ENCODE measurements at places on chromosomes 4 and X.

- no peaks in the 10 kb centered on the region for H3K4me1 ChIP-seq
- no peaks in the 10 kb centered on the region for H3K36me3 ChIP-seq
- no peak for DNase-seq
- H3K4me3 ChIP-seq, result no peak overlapping the region
- no peak overlapping the region for H3K27ac ChIP-seq
These were observed 7.7 kb downstream of the P2RY8 start for GRCh38 chrX:1529328-1529727.

- peaks cover 7% of the 10 kb centered on the region for H3K27me3 ChIP-seq
- peak within 1 kb of the TSS; percentile 87 for H3K4me3 ChIP-seq
- no peaks in the 10 kb centered on the region for H3K36me3 ChIP-seq
- peak; percentile 78 for DNase-seq
These were observed at the start of gene WDR17 for GRCh38 chr4:176065435-176066291. TSS of gene WDR17 (plus strand) at chr4:176065841. CDS start at chr4:176111581, 45,740 bp downstream.

DNA sequence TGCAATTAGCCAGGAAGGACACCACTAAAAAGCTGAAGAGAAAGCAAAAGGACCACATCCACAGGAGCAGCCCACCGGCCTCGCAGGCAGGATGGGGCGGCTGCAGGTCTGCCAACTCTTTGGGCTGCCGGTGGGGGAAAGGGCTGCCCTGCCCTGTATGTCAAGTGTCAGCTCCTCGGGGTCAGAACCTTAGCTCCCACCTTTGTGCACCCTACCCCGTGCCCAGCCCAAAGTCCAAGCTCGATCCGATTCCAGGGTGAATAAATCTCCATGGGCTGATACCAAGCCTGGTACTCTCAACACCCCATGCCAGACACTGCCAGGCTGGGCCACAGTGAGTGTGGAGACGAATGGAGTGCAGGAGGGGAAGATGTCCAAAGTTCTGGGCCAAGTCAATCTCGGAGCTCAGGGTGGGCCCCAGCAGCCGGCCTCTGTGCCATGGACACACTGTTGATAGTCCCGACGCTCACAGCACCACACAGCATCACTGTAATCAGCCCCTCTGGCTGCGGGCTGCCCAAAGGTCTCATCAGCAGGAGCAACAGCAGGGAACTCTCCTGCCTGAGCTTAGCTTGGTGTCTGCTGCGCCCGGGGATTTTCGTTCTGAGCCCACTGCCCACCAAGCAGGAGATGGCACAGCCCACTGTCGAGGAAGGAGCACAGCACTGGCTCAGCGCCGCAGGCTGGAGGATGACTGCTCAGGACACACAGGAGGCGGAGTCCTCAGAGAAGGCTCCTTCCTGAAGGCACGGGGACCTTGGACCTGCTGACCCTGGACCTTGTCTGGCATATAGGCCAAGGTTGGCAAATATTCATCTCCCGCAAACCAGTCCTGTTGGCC is 84.4 kb downstream of the JAKMIP1 start:
- no peak overlapping the region for H3K4me3 ChIP-seq
- DNase-seq, result no peak
- H3K36me3 ChIP-seq, result no peaks in the 10 kb centered on the region
- H3K27me3 ChIP-seq, result peaks cover 55% of the 10 kb centered on the region
- no peaks in the 10 kb centered on the region for H3K4me1 ChIP-seq
- H3K27ac ChIP-seq, result no peak overlapping the region

DNA sequence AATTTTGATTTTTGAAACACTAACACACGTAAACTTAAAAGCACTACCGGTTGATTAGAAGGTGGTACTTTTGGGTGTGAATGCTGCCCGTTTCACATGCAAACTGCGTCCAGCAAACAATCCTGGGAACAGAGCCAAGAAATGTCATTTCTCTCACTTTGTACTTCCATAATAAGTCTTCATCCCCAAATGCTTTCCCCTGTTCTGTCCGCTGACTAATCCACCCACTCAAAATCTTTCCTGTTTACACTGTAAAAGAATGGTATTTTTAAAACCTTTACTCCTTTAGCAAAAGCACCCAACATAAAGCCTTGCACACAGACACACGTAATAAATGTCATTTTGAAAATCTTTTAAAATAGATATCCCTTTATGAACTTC is 39.1 kb upstream of the PDLIM5 start:
- H3K36me3 ChIP-seq, result no peaks in the 10 kb centered on the region
- H3K27me3 ChIP-seq, result peaks cover 3% of the 10 kb centered on the region
- DNase-seq, result no peak

DNA sequence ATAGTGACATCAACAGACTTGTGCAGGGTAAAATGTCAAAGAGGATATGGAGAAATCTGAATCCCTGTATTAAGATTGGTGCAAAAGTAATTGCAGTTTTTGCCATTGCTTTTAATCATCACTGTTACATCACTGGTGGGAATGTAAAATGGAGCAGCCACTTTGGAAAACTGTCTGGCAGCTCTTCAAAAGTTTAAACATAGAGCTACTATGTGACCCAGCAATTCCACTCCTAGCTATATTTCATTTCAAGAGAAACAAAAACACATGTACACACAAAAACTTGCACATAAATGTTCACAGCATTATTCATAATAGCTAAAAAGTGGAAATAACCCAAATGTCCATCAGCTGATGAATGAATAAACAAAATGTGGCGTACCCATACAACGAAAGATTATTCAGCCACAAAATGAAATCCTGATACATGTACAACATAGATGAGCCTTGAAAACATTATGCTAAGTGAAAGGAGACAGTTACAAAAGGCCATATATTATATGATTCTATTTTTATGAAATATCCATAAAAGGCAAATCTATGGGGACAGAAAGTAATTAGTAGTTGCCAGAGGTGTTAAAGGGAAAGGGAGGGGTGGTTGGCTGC is 106.4 kb downstream of the AMELX start:
- no peak overlapping the region for H3K27ac ChIP-seq
- peaks cover 4% of the 10 kb centered on the region for H3K4me1 ChIP-seq
- H3K4me3 ChIP-seq, result no peak overlapping the region
- no peak for DNase-seq

GRCh38 chr4:15303052-15303641 is 124.7 kb upstream of the C1QTNF7 start:
- H3K36me3 ChIP-seq, result no peaks in the 10 kb centered on the region
- H3K27me3 ChIP-seq, result peaks cover 5% of the 10 kb centered on the region
- H3K4me3 ChIP-seq, result no peak overlapping the region

- DNase-seq, result no peak
- no peaks in the 10 kb centered on the region for H3K27me3 ChIP-seq
- no peaks in the 10 kb centered on the region for H3K4me1 ChIP-seq
These were observed 1144.4 kb downstream of the NLGN4X start for GRCh38 chrX:5084279-5084678.

DNA sequence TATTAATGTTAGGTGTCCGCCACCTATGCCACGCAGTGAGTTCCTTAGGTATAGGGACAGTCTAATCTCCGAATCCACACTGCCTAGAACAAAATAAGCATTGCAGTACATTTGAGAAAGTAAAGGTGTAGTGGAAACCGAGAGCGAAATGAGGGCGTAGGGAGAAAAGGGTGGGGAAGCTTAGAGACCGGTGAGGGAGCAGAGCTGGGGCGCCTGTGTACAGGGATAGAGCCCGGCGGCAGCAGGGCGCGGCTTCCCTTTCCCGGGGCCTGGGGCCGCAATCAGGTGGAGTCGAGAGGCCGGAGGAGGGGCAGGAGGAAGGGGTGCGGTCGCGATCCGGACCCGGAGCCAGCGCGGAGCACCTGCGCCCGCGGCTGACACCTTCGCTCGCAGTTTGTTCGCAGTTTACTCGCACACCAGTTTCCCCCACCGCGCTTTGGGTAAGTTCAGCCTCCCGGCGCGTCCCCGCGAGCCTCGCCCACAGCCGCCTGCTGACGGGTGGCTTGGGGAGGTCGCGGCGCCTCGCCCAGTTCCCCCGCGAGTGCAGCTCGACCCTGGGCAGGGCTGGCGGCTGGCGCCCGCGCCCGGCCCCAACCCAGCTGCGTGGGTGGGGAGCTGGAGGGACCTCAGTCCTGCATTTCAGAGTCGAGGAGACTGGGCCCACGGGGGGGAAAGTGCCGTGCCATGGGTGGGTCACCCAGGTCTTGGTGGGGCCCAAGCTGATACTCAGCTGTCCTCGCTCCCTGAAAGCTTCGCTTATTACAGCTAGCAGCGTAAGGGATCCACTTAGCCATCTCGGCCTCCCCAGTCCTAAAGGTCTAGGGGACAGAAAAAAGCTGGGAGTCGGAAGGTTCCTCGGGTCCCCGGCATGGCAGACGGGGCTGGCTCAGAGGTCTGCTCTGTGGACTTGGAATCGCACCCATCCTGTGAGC is at the start of gene ANXA3:
TSS of gene ANXA3 (plus strand) at position 351 of the 932 bp plus-strand sequence. CDS start 2,704 bp downstream, outside the sequence.
- peaks cover 4% of the 10 kb centered on the region for H3K27me3 ChIP-seq
- peak within 1 kb of the TSS; percentile 97 for H3K27ac ChIP-seq
- DNase-seq, result peak; percentile 59
- H3K4me3 ChIP-seq, result peak within 1 kb of the TSS; percentile 80
- peaks cover 47% of the 10 kb centered on the region for H3K4me1 ChIP-seq
- peaks cover 17% of the 10 kb centered on the region for H3K36me3 ChIP-seq

DNA sequence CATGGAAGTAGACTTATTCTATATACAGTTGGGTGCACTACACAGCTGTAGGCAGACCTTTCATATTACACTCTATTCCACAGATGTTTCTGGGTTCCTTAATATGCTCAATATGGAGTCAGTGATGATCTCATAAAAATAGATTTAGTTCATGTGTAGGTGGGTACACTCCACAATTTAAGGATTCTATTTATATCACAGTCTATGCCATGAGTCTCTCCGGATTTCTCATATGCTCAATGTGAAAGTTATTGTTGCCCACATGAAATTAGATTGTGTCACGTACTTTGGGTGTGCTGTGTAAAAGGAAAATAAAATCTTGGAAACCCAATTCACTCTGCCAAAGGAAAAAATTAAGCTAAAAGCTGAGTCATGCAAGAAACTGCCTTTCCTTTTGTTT is 32.5 kb upstream of the TASL start:
- no peaks in the 10 kb centered on the region for H3K27me3 ChIP-seq
- DNase-seq, result no peak
- H3K36me3 ChIP-seq, result no peaks in the 10 kb centered on the region
- H3K27ac ChIP-seq, result no peak overlapping the region
- no peak overlapping the region for H3K4me3 ChIP-seq
- peaks cover 17% of the 10 kb centered on the region for H3K4me1 ChIP-seq

DNA sequence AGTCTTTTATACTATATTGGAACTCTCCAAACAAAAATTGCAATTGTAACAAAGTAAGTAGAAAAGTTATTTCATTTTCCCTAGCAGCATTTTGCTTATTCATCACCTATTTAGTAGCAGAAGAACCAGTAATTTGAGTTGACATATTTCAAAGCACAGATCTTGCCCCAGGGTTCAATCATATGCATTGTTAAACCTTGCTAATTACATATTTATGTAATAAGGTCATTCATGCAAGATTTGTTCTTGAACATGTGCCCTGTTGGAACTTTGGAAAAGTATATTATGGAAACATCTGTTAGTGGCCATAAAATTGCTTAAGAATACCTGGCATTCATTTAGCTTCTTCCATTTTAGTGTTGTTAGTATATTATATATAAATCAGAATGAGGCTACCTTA is 191.7 kb downstream of the TLL1 start:
- H3K27me3 ChIP-seq, result no peaks in the 10 kb centered on the region
- H3K27ac ChIP-seq, result no peak overlapping the region
- no peak for DNase-seq
- no peaks in the 10 kb centered on the region for H3K36me3 ChIP-seq
- no peak overlapping the region for H3K4me3 ChIP-seq

DNA sequence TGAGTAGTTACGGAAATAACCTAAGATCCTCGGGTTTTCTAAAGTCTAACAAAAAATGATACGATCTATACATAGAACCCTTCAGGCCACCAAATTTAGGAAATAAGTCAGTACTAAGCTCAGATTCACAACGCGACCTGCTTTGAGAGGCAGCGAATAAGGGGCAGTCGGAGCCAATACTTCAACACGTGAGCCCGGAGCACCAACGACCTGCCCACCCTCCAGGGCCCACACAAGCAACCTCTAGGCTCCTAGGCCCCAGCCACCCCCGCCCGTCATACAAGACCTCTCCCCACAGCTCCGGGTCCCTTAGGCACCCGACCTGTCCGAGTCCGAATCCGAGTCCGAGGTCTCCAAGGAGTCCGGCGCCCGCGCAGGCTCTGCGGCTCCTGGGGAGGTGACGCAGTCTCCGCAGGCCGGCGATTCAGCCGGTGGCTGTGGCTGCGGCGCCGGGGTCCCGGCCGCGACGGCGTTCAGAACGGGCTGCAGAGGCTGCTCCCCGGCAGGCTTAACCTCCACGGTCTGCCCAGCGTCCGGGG is 580 bp downstream of the NAF1 start:
- H3K36me3 ChIP-seq, result peaks cover 13% of the 10 kb centered on the region
- H3K4me1 ChIP-seq, result peaks cover 21% of the 10 kb centered on the region
- H3K27me3 ChIP-seq, result no peaks in the 10 kb centered on the region
- DNase-seq, result peak; percentile 68
- H3K27ac ChIP-seq, result peak overlapping the region; percentile 98
- peak overlapping the region; percentile 79 for H3K4me3 ChIP-seq

DNA sequence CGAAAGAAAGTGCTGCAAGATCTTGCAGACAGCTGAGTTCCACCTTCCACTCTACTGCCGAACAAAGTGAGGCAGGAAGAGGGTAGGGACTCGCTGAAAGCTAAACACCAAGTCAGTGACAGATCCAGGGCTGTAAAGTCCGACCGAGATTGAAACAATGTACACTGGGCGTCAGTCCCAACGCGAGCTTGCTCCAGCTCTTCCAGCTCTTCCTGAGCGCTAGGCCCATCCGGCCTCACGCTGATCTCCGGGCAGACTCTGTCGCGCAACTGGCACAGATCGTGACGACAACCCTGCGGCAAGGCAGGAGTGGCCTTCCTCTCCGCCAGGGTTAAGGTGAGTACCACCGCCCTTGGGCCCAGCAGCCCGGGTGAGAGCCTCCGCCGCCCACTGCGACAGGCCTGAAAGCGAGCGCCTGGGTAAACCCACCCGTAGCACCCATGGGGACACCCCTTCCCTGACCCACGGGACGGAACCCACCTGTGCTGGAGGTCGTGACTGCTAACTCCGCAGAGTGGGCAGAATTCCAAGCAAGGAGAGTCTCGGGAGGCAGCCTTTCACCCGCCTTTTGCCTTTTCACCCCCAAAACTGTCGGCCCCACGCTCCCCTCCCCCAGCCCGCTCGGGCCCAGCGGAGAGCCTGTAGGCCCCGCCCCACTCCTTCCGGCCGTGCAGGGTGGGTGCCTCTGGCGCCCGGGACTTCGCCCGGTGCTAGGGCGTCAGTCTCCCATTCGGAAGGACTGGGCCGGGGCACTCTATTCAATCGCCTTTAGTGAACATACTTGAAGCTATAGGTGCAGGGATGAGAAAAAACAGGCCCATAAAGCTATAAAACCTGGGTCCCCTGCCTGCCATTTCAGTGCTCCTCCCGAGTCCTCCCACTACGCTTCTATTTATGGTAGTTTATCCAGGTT is at the start of gene TMLHE:
TSS of gene TMLHE (minus strand) at position 641 of the 913 bp plus-strand sequence. CDS start 67,676 bp downstream, outside the sequence.
- peaks cover 15% of the 10 kb centered on the region for H3K36me3 ChIP-seq
- peak within 1 kb of the TSS; percentile 97 for H3K27ac ChIP-seq
- peak; percentile 43 for DNase-seq
- peak within 1 kb of the TSS; percentile 78 for H3K4me3 ChIP-seq
- no peaks in the 10 kb centered on the region for H3K27me3 ChIP-seq

Data from mesothelial cell of epicardium (in vitro differentiated cells).